ENCODE measurements at places on chromosomes 5 and 9.

DNA sequence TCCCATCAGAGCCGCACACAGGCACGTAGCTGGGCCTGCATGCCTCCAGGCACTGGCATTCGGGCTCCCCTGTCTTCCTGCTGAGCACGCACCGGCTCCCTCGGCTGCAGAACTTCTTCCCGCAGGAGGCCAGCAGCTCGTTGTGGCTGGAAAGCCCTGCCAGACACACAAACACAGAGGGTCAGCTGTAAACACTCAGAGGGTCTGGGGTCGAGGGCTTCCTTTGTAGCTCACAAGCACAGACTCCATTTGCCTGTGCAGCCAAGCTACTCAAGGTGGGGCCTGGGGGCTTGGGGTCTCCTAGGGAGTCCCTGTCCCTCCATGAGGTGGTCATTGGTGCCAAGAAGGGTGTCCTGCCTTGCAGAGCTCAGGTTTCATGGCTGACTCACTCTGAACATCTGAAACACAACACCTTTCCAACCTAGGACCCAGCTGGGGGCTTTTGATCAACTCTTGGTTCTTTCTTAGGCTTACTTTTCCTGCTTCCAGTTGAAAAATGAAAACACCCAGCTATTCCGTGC is 211.4 kb downstream of the FSTL4 start:
- no peak for DNase-seq

DNA sequence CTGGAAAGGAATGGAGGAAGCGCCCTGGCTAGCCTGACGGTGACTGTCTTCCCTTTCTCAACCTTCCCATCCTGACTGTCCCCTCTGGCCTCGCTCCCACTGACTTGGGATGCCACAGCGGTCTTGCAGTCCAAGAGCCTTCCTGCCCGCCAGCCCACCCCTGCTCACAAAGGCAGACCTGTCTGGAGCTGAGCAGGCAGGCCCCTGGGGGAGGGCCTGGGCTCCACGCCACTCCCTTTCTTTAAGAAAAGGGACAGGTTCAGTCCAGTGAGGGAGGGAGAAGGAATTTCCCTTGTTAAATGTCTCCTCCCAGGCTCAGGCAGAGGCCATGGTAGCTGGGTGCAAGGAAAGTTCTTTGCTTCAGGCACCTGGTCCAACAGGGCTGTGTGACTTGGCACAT is 18.1 kb downstream of the FGF1 start:
- DNase-seq: no peak

- no peak for DNase-seq
Observed at GRCh38 chr9:112140936-112141335, 34.2 kb downstream of the SUSD1 start.

GRCh38 chr9:4174546-4175175 is 125.2 kb downstream of the GLIS3 start:
- DNase-seq: no peak

DNA sequence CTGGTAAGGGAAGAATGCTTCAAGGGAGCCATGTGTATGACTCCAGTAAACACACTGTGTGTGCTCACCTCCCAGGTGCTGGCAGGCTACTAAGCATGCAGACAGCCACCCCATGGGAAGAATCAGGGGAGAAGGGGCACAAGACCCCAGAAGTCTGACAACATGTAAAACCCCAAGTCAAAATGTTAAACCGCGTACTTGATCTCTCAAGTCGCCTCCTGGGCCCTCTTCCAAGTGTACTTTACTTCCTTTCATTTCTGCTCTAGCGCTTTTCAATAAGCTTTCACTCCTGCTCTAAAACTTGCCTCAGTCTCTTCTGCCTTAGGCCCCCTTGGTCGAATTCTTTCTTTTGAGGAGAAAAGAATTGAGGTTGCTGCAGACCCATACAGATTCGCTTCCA is 31.3 kb downstream of the DAPK1 start:
- DNase-seq: no peak
